ENCODE measurements at places on chromosomes 11 and 22.

DNA sequence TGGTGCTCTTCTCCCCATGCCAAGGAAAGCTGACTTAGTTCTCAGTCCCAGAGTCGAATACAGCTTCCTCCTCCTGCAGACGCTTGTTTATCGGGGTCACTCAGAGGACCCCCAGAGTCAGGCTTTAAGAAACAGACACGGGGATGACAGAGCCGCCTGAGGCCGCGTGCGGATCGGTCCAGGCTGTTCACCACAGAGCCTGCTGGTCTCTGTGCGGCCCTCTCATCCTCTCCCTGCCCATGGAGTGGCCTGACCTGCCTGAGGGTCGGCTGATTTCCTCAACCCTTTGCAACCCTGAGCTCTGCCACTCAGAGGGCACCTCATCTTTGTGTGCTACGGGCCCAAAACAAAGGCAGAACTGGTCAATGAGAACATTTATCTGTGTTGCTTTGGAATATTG lies 2.1 kb downstream of the GAL start:
- DNase-seq: no peak

DNA sequence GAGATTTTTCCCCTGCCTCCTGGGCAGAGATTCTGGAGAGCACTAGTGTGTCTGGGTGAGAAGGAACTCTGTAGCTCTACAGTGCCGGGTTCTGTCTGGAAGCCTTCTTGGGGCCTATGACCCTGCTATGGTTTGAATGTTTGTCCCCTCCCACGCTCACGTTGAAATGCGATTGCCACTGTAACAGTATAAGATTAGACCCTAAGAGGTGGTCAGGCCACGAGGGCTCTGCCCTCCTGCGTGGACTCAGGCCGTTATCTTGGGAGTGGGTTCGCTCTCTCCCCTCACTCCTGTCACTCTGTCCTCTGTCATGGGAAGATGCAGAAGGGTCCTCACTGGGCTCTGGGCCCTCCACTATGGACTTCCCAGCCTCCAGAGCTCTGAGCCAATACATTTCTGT lies 3.5 kb downstream of the AP5B1 start:
- DNase-seq: no peak

GRCh38 chr11:31050061-31050765 lies 319.3 kb downstream of the DCDC1 start:
- DNase-seq: no peak

DNA sequence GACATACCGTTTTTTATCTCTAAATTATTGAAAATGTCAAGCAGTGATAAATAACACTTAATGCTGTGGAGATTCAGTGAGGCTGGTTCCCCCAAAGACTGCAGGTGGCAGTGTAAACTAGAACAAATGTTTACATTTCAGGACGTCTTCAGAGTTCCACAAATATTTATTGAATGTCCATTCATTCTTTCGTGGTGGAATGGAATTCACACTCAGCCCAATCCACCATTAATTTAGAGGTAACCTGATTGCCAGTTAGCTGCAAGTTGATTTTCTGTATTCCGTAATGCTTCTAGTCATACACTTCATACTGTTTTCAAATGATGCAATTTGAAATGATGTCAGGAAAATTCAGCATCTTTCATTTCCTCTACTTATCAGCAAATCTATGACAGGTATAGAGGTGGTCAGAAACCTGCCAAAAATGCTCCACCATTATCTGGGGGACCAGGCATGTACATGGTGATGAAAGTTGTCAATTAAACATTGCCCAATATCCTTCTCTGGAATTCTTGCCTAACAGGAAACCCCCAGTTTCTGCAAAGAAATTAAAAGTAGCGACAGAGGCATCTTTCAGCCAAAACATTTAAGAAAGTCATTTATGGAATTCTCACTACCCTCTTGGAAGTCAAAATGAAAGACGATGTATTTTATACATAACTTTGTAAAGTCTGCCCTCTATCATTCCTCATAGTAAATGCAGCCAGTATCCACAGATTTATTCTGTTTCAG lies 94.3 kb upstream of the BMAL1 start:
- no peak for DNase-seq

- no peak for DNase-seq
These were observed 10.2 kb downstream of the LRRC74B start for GRCh38 chr22:21055880-21056319.

GRCh38 chr22:44721213-44721612 lies 19.2 kb downstream of the PRR5 start:
- no peak for DNase-seq

- no peak for DNase-seq
These were observed 13.1 kb downstream of the VPS26B start for GRCh38 chr11:134237557-134237922.

GRCh38 chr11:116062490-116063171 lies 558.4 kb upstream of the CADM1 start:
- no peak for DNase-seq
